ENCODE measurements at places on chromosomes 2 and 18. TPM values are rescaled to one million over a fixed set of nuclear protein-coding genes. Genes with fewer than 3 reads are reported as not detected.
A peak's percentile ranks its signal among the peaks of the same experiment; 100 is the strongest.

The PID1 gene
- 0.53 TPM for total RNA-seq

The CDK5R2 gene
- total RNA-seq, result not detected

- peak; percentile 41 for DNase-seq
Observed at GRCh38 chr2:177165061-177165583, 47.5 kb upstream of the HNRNPA3 start.

- DNase-seq, result no peak
Observed at GRCh38 chr18:70197026-70197425, 8.5 kb downstream of the RTTN start.

DNA sequence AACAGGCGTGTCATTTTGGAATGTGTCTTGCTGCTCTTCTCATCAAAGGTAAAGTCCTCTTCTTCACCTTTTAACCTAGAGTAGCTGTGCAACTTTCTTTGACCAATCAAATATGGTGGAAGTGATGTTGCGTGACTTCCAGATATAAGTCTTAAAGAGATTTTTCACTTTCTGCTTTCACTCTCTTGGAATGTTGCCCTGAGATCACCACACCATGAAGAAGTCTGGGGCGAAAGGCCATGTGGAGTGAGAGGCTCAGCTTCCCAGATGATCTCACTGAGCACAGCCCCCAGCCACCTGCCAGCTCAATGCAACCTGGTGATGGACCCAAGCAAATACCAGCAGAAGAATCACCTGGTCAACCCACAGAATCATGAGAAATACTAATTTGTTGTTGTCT is 7.1 kb upstream of the GALNT3 start:
- DNase-seq, result no peak

DNA sequence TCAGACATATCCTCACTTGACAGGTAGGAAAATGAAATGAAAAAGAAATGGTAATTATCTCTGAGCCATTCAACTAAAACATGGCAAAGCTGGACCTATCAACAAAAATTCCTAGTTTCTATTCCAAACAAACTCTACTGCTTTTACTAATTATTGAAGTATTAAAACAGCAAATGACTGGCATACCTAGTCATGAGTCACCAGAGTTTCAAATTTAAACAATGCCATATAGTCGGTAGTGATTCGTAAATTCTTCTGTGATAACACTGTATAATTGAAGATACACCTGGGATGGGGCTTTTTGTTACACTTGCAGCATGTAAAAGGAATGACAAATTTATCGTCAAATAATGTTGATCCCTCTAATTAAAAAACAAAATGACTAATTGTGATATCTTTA is 153.1 kb upstream of the THUMPD2 start:
- peak; percentile 15 for DNase-seq

GRCh38 chr2:95287806-95288205 is 9.3 kb upstream of the KCNIP3 start:
- DNase-seq, result no peak
